ENCODE measurements at places on chromosomes 16 and 17. TPM values are rescaled to one million over a fixed set of nuclear protein-coding genes. Genes with fewer than 3 reads are reported as not detected.

- no peak for DNase-seq
Measured at GRCh38 chr17:9513266-9513665, 62.4 kb downstream of the STX8 start.

DNA sequence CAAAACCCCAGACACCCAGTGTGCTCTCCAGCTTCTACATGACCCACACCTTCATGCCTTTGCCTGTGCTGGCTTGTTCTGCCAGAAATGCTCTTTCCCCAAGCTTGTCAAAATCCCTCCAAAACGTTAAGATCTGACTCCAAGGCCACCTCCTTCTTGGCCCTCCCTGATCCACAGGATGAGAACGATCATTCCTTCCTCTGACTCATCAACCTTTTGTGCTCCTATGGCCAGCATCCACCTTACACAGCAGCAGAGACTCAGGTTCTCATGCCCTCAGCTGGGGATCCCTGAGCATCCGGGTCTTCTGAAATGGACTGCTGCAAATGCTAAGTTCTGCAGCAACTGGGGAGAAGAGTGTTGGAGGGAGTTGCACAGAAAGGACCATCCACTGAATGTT is 2.9 kb downstream of the ZBTB4 start:
- no peak for DNase-seq

DNA sequence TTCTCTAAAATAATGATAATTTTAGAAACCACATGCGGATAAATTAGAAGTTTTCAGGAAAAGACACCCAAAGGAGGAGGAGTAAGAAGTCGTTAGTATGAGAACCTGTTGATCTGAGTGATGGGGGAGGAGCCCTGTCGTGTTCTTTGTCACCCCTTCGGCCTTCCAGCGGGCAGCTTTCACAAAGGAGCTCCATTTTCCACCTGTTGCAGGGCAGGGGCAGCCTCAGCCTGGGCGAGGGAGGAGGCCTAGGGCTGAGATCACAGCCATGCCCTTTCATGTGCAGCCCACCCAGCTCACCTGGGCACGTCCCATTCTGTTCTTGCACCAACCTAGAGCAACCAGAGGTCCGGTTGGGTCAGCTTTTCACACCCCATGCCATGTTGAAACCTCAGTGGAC is 5.3 kb downstream of the DUSP14 start:
- DNase-seq: no peak

FBXO39 gene
- 0.88 TPM for polyA plus RNA-seq

KRT33A gene
- not detected for polyA plus RNA-seq
